Suprapubic skin (tissue), 4 donors: ENCODE measurements at places on chromosomes 13 and 19. TPM values are rescaled to one million over a fixed set of nuclear protein-coding genes. Genes with fewer than 3 reads are reported as not detected.
A peak's percentile ranks its signal among the peaks of the same experiment; 100 is the strongest.

GRCh38 chr19:17021328-17021727, 5.3 kb downstream of the CPAMD8 start:
- no peak for DNase-seq

- DNase-seq, result no peak
Observed at GRCh38 chr19:30663611-30664174, 291.5 kb downstream of the ZNF536 start.

- no peak for DNase-seq
Observed at GRCh38 chr19:16244091-16244490, 46.4 kb downstream of the AP1M1 start.

DNA sequence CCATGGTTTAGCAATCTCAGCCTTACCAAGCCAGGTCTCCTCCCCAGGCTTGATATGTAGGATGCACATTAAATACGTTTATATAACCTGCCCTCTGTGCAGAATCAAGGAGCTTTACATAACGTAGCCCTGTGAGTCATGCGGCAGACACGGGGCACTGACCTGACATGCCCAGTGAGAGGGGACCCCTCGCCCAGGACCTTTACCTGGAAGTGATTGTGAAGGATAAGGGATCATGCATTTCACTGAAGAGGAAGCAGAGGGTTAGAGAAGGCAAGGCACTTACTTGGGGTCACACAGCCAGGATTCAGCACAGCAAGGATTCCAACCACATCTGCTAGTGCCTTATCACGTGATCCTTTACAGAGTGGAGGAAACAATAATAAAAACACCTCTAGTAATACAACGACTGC, 18.9 kb upstream of the FOSB start:
- DNase-seq, result no peak

OVOL3 gene
- total RNA-seq, result not detected

DNA sequence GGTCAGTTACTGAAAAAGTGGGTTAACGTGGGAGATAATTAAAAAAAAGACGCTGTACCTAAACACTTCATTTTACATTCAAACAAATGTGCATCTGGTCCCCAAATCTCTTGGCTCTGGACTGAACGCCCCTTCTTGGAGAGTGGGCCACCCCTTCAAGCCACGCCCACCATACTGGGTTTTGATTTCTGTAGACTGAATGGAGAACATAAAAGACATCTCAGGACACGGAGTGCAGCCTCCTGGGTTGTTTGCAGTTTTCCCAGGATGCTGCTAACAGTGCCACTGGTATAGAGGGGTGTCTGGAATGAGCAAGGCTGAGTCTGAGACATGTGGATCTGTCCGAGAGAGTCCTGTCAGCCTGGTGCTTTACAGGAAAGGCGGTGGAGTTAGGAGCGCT, 10.6 kb downstream of the TFDP1 start:
- DNase-seq, result peak; percentile 30

DNA sequence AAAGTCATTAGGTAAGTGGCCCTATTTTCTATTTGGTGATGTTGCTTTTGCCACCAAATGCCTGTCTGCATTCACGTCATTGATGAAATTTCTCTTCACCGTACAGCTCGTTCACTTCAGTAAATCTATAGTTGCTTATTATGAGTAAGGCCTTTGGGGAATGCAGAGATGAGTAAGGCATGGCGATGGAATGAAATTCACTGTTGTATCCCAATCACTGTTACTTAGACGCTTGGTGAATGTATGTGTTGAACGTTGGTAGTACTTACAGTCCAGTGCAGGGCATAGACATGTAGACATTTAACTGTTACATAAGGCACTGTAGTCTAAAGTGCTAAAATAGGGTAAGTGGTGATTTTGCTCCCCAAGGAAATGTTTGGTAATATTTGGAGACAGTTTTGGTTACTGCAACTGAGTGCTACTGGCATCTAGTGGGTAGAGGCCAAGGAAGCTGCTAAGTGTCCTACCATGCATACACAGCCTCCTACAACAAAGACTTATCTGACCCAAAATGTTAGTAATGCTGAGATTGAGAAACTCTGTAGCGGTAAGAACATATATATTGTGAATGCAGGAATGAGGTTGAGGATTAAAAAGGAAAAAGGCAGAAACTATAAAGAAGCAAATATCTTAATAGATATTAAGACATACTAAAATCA, 5.8 kb downstream of the AKAP11 start:
- DNase-seq, result no peak
